ENCODE measurements at places on chromosomes 16 and 17.

- peak; percentile 95 for DNase-seq
Observed at GRCh38 chr16:67311607-67312488, 14.7 kb downstream of the KCTD19 start.

- DNase-seq, result peak; percentile 6
Observed at GRCh38 chr17:55356434-55357328, 65.0 kb downstream of the MMD start.

GRCh38 chr17:80397686-80398085 is 17.3 kb upstream of the ENDOV start:
- no peak for DNase-seq

GRCh38 chr17:7780736-7781135 is 53.3 kb upstream of the KDM6B start:
- DNase-seq, result no peak

DNA sequence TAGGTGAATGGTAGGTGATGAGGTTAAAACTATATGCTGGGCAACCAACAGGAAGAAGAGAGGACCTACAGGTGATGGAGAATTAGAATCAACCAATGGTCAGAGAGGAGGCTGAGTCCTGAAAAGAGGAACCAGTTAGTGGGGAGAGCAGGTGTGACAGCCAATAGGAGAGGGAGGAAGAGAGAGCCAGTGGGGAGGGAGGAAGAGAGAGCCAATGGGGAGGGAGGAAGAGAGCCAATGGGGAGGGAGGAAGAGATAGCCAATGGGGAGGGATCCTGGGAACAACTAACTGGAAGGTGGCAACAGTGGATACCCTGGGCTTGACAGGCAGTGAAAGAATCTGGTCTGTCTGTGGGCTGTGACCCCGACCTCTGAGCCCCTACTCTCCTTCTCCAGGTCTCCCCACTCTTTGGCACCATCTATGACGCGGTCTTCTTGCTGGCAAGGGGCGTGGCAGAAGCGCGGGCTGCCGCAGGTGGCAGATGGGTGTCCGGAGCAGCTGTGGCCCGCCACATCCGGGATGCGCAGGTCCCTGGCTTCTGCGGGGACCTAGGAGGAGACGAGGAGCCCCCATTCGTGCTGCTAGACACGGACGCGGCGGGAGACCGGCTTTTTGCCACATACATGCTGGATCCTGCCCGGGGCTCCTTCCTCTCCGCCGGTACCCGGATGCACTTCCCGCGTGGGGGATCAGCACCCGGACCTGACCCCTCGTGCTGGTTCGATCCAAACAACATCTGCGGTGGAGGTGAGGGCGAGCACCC is 3.7 kb downstream of the GUCY2D start:
- no peak for DNase-seq

DNA sequence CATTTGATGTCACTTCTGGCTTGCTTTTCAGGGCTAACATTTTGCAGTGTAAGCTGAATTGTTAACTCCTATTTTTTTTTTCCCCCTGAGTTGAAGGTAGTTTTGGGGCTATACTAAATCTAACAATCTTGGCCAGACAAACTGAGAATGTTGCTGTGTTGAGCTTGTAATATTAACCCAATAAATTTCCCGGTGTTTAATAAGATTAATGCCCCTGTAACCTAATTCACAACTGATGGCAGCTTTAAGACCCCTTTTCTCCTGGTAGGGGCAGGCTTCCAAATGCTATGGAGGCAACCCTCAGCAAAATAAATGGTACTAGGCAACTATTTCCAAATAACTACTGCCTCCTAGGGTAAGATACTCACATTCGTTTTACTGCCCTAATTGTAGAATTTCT is 549.6 kb upstream of the KIF2B start:
- no peak for DNase-seq

DNA sequence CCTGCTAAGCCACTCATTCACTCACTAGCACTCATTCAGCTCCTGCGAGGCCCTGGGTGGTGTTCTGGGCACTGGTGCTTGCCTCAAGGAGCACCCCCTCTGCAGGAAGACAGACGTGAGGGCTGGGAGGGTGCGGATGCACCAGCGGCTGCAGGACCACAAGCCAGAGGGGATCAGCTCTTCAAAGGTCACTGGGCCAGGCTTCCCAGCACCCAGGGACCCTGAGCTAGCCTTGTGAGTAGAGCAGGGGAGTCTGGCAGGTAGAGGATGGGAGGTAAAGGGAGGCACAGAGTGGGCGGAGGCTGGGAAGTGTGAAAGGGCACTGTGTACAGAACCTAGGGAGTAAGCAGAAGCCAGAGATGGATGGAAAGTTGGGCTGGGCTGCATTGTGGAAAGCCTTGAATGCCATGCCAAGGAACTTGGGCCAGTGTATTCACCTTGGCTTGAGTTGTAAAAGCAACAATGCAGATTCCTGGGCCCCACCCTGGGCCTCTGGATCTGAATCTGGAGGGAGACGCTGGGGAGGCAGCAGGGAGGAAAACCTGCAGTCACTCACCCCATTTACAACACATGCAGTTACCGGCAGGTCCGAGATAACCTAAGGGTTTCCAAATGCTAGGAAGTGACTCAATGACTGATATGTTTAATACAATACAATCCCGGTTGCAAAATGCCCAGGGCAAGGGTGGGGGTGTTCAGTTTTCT is 1.7 kb downstream of the IL4R start:
- DNase-seq, result no peak

DNA sequence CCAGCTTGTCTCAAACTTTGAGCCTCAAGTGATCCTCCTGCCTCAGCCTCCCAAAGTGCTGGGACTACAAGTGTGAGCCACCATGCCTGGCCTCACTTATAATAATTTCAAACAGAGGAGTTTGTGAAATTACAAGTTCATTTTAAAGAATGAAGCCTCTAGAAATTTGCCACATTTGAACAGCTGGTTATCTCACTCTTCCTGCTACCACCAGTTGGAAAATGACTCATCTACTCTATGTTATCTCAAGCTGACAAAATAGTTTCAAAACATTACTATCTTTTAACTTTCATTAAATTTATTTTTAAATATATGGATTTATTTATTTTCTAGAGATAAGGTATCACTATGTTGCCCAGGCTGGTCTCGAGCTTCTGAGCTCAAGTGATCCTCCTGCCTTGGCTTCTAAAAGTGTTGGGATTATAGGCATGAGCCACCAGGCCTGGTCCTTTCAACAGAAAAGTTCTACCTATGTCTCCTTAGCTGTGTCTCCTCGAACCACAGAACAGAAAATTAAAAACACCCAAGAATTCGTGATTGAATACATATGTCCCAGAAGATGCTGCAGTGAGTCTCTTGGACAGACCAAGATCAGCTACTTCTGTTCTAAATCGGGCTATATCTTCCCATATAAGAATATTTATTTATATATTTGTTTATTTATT is 47.6 kb downstream of the MYH13 start:
- no peak for DNase-seq

DNA sequence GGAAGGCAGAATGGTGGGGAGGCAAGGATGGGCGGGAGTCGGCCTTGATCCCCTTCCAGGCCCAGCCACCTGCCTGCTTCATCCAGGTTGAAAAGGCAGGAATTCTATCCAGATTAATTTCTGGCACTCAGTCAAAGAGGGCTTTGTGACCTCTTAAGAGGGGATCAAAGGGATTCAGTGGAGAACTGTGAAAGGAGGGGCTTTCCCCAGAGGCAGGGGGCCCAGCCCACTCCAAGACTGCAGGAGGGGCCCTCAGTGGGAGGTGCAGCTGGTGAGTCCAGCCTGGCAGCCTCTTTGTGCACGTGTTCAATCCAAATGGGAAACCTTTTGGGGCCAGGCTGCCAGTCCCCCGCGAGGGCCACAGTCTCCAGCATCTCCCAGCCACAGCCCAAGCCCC is 148.5 kb upstream of the PLCG2 start:
- peak; percentile 54 for DNase-seq

DNA sequence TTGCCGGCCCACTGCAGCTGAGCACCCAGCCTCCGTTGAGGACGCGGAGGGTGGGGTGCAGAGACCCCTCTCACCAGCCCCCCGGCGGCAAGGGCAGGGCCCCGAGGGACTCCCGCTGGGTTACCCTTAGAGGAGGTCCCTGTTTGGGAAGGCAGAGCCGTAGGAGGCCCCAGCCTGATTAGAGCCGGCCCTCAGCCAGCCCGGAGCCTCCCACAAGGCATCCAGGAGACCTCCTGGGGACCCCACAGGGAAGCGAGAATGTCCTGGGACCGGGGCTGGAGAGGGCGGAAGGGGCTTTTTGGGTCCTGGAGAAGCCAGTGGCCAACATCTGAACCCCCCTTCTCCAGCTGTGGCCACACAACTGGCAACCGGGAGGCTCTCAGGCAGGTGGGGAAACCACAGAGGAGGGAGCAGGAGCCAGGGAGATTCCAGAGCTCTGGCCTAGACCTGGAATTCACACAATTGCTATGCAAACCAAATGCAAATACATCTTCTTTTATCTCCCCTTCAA is 21.7 kb upstream of the SP6 start:
- DNase-seq, result no peak

DNA sequence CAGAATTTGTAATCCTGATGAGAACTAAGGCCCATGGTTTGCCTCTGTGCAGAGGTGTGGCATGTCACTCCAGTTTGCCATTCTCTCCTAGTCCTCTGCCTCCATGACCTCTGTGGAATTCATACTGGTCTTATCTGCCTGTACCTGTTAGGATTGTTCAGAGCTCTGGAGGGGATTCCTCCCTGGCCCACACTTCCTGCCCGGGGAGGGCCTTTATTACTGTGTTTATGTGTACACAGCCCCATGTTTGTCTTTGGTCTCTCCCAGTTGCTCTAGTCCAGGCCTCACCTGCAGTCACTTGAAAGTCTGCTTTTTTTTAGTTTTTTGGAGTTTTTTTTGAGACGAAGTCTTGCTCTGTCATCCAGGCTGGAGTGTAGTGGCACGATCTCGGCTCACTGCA is 36.4 kb downstream of the RHBDL3 start:
- DNase-seq, result no peak

GRCh38 chr16:65069065-65069464 is 52.8 kb downstream of the CDH11 start:
- peak; percentile 50 for DNase-seq

- no peak for DNase-seq
Observed at GRCh38 chr16:72834499-72834898, 213.4 kb downstream of the ZFHX3 start.

- no peak for DNase-seq
Observed at GRCh38 chr17:80650751-80651518, 106.3 kb downstream of the RPTOR start.
